ENCODE measurements at places on chromosomes 7 and 10.

GRCh38 chr7:136045992-136046391, 68.8 kb upstream of the MTPN start:
- DNase-seq = no peak

GRCh38 chr7:79227044-79227443, 226.4 kb downstream of the MAGI2 start:
- DNase-seq = no peak

- no peak for DNase-seq
Measured at GRCh38 chr7:93461350-93461749, 113.2 kb downstream of the CALCR start.

DNA sequence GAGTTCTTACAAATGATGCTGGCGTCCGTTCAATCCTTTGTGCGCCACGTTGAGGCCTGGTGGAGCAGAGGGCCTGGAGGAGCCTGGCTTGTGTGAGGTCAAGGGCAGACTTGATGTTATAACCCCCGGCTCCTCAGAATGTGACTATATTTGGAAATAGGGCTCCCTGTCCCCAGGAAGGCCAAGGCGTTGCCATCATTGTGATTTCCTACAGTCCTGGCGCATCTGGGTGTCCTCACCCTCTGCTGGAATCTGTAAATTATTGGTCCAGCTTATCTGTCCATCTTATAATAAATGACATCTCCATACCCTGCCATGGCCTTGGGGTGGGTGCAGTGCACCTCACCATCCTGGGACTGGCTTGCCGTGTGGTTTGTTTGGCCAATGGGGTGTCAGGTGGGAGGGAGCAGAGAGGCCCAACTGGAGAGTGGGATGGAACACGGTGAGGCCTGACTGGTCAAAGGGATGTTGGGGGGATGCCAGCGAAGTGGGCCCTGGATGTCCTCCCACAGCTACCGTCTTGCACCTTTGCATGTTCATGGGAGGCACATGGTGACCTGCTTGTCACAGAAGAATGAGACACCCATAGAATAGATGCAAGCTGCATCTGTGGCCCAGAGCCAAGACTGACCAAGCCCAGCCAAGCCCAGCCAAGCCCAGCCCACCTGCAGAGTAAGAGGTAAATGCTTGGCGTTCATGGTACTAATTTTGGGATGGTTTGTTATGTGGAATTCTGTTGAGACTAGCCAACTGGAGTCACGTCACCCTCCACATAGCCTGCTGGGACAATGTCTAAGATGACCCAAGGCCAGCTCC, 11.1 kb upstream of the LRRC27 start:
- DNase-seq = no peak

DNA sequence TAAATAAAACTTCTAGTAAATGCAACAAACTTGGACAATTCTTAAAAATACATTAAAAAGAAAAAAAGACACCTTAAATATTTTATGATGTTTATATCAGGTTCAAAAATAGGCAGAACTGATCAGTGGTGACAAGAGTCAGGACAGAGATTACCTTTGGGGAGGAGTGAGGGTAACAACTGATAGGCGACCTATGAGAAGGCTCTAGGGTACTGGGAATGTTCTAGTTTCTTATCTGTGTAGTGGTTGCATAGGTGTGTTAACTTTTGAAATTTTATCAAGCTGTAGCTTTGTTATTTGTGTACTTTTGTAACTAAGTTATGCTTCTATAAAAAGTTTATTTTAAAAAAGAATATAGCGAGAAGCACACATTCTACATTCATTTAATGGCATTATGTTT, 75.1 kb upstream of the STRIP2 start:
- DNase-seq = no peak

DNA sequence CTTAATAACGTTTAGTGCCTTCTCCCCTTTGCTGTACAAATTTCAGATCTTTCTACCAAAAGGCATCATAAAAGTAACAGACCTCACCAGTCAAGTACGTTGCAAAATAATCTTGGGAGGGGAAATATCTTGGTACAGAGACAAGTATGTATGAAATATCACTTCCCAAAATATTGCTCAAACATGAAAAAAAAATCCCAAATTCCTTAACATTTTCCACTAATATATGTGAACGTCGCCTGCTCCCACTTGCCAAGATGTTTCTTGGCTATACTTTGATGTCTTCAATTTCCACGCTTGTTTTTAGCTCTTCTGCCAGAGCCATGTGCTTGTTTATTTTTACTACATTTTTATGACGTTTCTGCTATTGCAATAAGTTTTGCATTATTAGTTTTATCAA, 223.5 kb downstream of the PLXNA4 start:
- no peak for DNase-seq

Data from effector CD8-positive, alpha-beta T cell (primary cell).